Fibroblast of the conjunctiva (primary cell): ENCODE measurements at places on chromosomes 2 and 18.

GRCh38 chr2:129369437-129369836 lies 610.0 kb upstream of the RAB6C start:
- no peak for DNase-seq

DNA sequence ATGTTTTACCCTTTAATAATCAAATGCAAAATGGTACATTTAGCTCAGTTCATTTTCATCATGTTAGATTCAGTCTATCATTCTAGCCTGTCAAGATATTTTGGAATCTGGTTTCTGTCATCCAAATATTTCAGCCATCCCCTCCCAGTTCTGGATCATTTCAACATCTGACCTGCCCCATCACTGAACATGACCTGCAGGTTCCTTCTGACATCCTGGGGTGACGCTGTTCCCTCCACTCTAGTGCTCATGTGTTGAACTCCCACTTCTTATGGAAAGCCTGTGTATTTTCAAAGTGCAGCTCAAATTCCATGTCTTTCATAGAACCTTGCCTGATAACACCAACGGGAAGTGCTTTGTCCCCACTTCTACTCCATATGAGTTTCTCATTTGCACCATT lies 320.0 kb upstream of the TNP1 start:
- DNase-seq = no peak

DNA sequence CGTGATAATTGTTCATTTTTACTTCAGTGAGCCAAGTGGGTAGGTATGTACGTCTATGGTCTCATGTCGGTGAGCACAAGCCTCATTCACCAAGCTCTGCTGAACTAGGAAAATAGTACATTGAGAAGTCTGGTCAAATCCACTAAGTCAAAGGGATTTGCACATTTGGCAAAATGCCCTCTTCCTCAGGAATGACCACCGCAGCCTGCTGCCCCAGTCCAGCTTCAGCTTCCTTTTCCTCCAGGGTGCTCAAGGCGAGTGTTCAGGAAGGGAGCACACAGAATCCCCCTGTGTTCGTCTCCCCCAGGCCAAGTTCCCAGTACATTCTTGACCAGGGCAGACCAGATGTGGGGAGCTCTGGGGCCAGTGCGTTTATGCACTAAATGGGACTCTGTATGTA lies 23.0 kb downstream of the TCF7L1 start:
- no peak for DNase-seq

GRCh38 chr2:28004086-28004485 lies 113.6 kb downstream of the BABAM2 start:
- no peak for DNase-seq

DNA sequence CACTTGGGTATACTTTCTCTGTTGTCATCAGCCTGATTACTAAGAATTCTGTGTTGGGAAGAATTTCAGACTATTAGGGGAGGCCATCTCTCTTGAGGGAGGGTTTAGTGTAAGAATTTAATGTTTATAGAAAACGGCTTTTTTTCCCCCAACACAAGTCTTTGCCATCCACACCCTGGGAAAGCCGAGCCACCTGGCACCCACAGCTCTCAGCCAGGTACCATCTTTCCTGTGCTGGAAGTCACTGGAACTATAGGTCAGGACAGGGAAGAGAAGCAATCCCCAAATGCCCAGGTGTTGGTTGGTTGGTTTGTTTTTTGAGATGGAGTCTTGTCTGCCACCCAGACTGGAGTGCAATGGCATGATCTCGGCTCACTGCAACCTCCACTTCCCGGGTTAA lies 155.1 kb downstream of the SMAD7 start:
- DNase-seq = no peak
